T1000 (cell line): ENCODE measurements at places on chromosomes 16 and 17.

DNA sequence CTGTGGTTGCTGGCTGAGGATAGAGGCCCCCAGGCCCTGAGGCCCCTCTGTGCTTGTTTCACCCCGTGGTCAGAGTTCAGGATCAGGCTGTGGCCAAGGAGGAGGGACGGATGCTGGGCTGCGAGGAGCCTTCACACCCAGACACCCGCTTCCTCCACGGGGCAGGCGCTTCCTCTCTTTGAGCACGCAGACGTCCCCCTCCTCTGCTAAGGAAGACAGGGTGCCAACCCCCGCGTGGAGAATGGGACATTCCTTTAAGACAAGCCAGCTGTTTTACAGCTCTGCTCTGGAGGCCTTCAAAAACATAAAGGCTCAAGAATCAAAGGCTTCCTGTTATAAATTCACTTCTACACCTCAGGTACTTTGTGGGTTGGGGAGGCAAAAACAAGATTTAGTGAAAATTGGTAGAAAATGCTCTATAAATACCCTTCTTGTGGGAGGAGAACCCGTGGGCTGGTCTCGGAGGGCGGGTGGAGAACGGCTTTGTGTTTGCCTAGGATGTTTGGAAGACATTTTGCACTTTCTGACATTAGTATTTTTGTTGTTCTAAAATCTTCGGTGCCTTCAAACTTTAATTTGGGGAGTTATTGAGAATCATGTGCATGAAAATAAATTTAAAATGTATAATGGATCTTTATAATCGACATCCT is 60.8 kb upstream of the FOXF1 start:
- no peak for DNase-seq

- DNase-seq, result peak; percentile 90
These were observed at the start of gene LYRM9 for GRCh38 chr17:27892866-27893769. TSS of gene LYRM9 (minus strand) at chr17:27893365. CDS start at chr17:27882694, 10,671 bp downstream.

GRCh38 chr16:66365651-66366050 is 840 bp upstream of the CDH5 start:
- DNase-seq, result no peak

DNA sequence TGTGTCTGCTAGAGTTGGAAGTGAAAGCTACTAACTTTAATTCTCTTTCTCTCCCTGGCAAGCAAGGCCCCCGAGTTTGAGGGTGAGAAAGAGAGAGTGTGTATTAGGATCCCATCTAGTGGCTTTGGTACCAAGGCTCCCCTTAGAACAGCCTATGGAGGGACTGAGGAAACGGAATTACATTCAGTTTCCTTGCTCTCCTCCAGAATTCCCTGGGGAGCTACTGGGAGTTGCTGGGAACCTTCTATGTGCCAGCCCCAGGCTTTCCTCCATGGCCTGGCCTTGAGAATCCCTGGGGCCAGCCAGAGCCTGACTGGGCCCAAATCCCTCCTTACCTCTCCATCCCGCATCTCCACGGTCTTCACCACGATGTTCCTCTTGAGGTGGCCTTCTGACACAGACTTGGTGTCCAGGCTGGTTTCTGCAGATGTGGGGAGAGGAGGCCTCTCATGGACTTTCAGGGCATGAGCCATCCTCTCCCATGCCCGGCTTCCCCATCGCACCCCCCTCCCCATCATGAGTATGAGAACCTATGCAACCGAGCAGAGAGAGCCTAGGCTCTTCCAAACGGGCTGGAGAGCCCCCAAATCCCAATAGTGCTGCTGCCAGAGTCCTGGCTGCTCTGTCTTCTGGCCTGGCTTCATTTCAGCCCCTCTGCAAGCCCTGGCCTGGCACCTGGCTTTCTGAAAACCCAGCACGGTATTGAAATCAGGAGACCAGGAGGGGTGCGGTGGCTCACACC is 7.4 kb downstream of the GFAP start:
- no peak for DNase-seq
